Myocyte (in vitro differentiated cells): ENCODE measurements at places on chromosomes 12 and 14. TPM values are rescaled to one million over a fixed set of nuclear protein-coding genes. Genes with fewer than 3 reads are reported as not detected.

GRCh38 chr12:93061473-93062419, 132.7 kb upstream of the EEA1 start:
- peak; percentile 33 for DNase-seq

DNA sequence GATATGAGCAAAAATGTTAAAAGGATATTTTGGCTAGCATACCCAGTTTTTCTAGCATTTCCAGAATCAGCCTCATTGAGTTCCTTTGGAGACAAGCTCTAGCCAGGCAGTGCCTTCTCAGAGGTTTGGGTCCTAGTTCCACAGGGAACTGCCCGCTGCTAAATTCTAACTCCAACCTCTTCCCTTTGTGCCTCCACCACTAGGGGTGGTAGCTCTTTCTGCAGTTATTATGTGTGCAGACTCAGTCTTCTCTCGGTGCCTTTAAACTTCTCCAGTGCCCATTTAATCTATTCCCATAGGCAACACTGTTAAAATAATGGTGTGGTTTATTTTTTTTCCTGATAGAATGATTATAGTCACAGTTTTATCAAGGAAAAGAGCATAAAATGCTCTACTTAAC, 21.5 kb upstream of the SLC25A3 start:
- DNase-seq, result peak; percentile 5

GRCh38 chr12:108657130-108657745, 23.5 kb upstream of the SELPLG start:
- peak; percentile 18 for DNase-seq

GRCh38 chr14:100409651-100410050, 86.5 kb downstream of the SLC25A47 start:
- DNase-seq, result no peak

DNA sequence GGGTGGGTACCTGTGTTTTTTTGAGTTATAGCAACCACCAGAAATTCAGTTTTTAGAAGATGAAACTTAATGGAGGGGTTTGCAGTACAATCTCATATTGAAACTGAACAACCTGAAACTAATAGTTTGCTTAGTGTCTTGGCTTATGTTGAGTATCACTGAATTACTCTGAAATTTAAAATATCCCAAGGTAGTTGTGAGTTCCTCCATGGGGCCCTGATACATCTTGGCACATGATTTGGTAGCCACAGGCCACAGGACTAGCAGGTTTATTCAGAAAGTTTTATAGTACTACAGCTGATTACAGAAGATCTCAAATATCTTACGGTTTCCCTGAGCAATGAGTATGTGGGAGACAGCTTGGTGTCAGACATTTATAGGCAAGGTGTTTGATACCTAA, 10.4 kb downstream of the PTGES3 start:
- no peak for DNase-seq

- DNase-seq, result no peak
Measured at GRCh38 chr14:102359341-102359740, 3.3 kb downstream of the CINP start.

DNA sequence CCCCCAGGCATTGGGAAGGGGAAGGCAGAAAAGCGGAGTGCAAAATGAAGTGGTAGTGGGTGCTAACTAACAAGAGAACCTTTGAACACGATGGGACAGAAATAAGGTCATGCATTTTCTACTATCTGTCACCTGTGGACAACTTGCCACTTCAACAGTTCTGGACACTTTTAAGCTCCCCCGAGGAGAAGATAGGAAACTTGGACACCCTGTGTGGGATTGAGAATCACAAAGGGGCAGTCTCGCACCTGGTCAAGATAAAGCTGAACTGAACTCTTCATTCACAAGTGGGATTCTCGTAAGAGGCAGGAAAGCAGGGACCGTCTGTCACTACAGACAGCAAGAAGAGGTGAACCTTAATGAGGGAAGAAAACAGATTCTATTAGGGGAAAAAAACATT, 51.6 kb downstream of the EIF2S3B start:
- no peak for DNase-seq

DNA sequence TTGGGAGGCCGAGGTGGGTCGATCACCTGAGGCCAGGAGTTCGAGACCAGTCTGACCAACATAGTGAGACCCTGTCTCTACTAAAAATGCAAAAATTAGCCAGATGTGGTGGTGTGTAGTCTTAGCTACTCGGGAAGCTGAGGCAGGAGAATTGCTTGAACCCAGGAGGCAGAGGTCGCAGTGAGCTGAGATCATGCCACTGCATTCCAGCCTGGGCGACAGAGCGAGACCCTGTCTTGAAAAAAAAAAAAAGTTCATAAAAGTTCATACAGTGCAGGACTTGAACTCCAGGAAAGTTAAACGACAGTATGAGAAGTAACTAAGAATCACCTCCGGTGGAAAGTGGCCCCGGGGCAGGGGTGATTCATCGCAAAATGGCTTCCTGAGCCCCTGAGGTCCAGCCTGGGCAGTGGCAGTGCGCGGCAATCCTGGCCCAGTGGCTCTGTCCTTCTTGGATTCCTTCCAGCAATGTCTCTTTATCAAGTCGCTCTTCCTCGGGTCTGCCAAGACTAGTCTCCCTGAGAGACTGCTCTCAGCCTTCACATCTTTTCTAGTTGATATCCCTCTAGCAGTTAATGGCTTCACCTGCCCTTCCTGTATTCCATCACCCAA, 16.7 kb upstream of the MAP1LC3B2 start:
- DNase-seq, result no peak

DNA sequence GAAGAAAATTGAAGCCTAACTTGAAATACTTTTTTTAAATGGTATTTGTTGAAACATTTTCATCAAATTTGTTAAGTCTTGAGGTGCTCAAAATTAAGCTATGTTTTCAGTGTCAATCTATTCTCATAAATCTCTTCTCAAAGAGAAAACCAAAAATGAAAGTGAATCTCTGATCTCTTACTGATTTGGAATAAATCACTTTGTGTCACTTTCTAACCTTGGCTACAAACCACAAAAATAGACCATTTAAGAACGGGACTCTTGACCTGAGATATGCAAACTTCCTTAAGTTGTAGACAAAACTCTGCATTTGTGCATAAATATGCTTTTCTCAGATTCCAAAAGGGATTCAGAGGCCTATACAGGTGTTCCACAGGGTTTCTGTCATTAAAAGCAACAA, 192.9 kb downstream of the SEC23A start:
- no peak for DNase-seq

DNA sequence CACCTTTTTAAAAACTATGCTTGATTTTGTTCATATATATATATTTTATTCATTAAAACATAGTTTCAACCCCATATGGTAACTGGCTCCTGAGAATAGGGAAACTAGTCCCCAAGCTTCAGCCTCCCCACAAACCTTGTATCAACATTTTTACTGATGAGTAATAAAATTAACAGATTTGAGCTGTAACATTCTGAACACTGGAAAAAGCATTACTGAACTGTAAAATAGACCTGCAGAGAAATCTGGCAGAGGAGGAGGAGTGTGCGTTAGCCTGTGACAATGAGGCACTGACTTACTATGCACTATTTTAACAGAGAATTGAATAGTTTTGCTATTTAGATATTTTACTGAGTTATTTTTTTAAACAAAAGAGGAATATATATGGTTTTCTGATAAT, 43.1 kb downstream of the FRS2 start:
- no peak for DNase-seq

DNA sequence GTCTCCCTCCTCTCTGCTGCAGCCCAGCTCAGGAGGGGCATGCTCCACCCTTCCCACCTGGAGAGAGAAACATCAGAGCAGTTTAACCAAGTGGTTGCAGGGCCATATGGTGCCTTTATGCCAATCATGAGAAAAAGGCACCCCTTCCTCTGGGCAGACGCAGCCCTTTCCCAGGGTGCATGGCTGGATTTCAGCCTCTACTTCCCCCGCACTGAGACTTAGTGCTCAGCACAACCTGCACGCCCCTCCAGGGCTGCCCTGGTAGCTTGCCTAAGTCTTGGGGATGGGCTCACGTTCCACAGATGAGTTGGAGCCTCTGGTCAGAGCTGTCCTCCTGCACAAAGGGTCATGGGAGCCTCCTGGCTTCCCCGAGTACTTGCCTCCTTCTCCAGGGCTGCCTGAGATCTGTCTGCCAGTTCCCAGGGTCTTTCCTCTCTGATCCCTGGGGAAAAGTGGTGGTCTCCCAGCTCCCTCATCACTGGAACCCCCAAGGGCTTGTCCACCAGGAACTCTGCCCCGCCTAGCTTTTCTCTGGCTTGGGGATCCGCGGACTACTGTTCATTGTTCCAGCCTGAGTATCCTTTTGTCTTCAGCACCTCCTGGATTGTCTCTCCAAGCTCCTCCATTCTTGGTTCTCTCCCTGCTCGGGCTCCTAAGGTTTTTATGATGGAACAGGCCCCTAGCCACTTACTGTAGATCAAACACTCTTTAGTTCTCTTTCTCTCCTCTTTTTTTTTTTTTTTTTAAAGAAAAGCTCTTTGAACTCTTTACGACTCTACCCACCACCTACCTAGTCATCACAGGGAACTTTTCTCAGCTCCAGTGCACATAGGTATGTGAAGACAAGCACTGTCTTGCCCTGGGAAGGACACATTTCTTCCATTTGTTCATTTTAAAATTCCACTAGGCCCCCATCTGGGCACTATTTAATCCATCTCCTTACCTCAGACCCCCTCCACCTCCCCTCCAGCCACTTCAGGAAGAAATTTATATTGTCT, 6.1 kb upstream of the KRT74 start:
- no peak for DNase-seq

DNA sequence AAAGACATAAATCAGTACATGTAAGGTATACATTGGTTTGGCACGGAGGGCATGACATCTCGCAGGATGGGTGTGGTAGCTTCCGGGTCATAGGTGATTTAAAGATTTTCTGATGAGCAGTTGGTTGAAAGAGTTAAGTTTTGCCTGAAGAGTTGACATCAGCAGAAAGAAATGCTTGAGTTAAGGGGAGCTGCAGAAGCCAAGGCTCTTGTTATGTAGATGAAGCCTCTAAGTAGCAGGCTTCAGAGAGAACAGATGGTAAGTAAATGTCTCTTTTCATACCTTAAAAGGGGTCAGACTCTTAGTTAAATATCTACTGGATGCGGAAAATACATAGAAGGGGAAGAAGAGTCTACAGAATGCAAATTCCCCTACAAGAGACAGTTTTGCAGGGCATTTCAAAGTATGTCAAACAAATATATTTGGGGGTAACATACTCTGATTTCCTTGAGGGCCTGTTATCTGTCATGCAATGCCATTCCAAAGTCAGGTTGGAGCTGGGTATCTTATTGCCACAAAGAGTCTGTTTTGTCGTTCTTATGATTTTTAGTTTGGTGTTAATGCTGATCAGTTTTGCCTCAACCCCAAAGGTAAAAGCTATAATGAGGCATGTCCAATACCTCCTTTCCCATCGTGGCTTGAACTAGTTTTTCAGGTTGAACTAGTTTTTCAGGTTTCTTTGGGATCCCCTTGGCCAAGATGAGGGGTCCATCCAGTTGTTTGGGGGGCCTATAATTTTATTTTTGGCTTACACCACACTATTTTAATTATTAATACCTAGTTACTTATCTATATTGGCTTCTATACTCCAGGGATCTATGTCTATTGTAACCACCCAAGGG, 67.0 kb downstream of the PTHLH start:
- no peak for DNase-seq

DNA sequence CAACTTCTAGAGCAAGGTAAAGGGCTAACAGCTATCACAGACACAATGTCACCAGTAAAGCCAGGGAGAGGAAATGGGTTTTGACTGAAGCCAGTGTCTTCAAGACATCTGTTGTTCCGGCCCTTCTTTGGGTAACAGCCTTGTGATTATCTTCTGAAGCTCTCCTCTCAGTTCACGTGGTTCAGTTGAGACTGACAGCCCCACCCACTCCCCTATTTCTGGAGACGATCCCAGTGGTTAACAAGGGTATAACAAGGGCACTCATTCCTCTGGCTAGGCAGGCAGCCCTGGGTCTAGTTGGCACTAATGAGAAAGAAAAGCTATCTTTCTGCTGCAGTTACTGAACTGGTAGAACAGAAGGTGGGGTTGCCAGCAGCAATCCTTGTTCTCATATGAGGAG, 6.9 kb downstream of the GNPTAB start:
- peak; percentile 73 for DNase-seq

DNA sequence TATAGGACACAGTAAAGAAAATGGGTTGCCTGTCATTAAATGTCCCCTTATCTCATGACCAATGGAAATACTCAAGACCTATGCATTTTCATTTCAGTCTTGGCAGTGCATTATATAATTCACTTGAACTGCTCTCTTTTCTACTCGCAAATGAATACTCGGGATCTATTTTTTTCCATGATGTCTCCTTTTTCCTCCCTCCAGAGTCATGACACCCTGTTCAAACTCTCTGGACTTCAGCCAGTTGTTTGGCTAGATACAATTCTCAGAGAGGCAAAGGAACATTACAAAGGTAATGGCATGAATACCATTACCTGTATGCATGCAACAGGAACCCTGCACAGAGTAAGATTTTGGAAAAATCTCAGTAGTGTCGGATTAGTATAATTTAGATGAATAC, 130.9 kb downstream of the GPR135 start:
- no peak for DNase-seq

GRCh38 chr14:77040741-77041653, 12.5 kb upstream of the IRF2BPL start:
- DNase-seq, result no peak

GRCh38 chr14:64092338-64092737, 201.8 kb downstream of the ESR2 start:
- DNase-seq, result no peak

- DNase-seq, result no peak
Measured at GRCh38 chr12:12399776-12400305, 43.0 kb downstream of the BORCS5 start.

DNA sequence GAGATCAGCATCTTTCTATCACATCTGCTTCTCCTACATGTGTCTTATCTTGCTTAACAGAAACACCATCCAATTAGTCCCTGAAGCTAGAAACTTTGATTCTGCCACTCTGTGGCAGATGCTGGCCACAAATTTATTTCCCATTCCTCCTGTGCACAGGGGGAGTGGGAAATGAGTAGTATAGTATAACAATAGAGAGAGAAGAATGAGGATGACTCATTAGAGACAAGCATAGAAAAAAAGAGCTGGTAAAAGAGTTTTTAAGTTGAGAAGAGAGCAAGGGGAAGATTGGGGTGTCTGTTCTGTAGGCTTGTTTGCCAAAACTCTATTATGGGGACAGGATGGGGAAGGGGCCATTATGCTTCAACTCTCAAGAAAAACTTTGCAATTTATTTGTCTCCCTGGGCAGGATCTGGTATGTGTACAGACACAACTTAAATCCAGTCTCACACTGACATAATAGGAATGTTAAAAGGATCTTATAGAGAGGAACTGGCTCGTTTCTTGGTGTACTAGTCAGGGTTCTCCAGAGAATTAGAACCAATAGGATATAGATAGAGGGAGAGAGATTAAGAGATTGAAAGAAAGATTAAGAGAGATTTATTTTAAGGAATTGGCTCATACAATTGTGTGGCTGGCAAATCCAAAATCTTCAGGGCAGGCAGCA, 142.6 kb upstream of the CPSF6 start:
- peak; percentile 31 for DNase-seq

DNA sequence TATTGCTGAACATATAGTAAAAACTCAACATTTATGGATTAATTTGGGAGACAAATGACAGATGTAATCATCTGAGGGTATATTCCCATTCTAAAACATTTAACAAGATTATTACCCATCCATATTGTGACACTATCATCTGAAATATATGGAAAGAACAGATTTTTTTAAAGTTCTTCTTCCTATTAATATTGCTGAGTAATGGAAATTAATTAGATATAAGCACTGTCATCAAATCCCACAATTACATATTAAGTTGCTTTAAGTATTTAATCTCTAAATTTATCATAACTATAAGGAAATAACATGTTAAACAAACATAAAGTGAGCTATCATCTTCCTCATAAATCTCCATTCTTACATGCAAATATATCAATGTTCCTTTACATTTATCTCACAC, 22.0 kb downstream of the EML5 start:
- DNase-seq, result no peak

RBM19 gene
- 17.6 and 21.1 TPM in 2 replicates for total RNA-seq

SYNJ2BP gene
- total RNA-seq, result 23.9 and 33.3 TPM in 2 replicates

EID3 gene
- 0.88 and 1.7 TPM in 2 replicates for total RNA-seq

DNAI7 gene
- total RNA-seq, result 0.19 TPM in 1 of 2 replicates, not detected in the other

DCN gene
- 356 and 491 TPM in 2 replicates for total RNA-seq
